Parietal lobe (tissue), 2 donors: ENCODE measurements at places on chromosomes 5 and 9. TPM values are rescaled to one million over a fixed set of nuclear protein-coding genes. Genes with fewer than 3 reads are reported as not detected.

Gene ANKDD1B
- 1.3 TPM for total RNA-seq

Gene TAS2R1
- total RNA-seq, result 0.31 TPM

Gene LHX3
- total RNA-seq, result not detected

Gene SLC25A2
- 0.63 TPM for total RNA-seq

Gene OTP
- total RNA-seq, result not detected

Gene WNK2
- total RNA-seq, result 86.1 TPM

Gene PLAC8L1
- not detected for total RNA-seq

Gene RABL6
- 54.5 TPM for total RNA-seq

Gene GKAP1
- 13.1 TPM for total RNA-seq

Gene MAMDC4
- total RNA-seq, result 11.3 TPM

Gene CYLC2
- not detected for total RNA-seq

Gene OR13J1
- total RNA-seq, result not detected

Gene ORM2
- total RNA-seq, result not detected

Gene BTNL8
- not detected for total RNA-seq

Gene BOD1
- 65.1 TPM for total RNA-seq

Gene NR5A1
- total RNA-seq, result not detected

Gene DROSHA
- 125 TPM for total RNA-seq

Gene GZMA
- not detected for total RNA-seq

Gene ARHGEF28
- 8.1 TPM for total RNA-seq

Gene DRD1
- total RNA-seq, result 3.4 TPM

Gene LPAR1
- total RNA-seq, result 20.7 TPM

Gene FGFR4
- 4.1 TPM for total RNA-seq

Gene MOCS2
- total RNA-seq, result 39.4 TPM

Gene CDC25C
- 2.2 TPM for total RNA-seq

Gene QRFP
- not detected for total RNA-seq

Gene AK3
- 36.0 TPM for total RNA-seq

Gene PCDHB5
- 16.3 TPM for total RNA-seq

Gene AGXT2
- not detected for total RNA-seq

Gene LECT2
- total RNA-seq, result not detected

Gene PPP2CA
- total RNA-seq, result 95.8 TPM

Gene CDC20B
- 0.31 TPM for total RNA-seq

Gene IL11RA
- total RNA-seq, result 11.6 TPM

Gene OLFML2A
- 1.6 TPM for total RNA-seq

Gene TCERG1
- total RNA-seq, result 197 TPM

Gene TRPM6
- total RNA-seq, result 2.5 TPM

Gene KCNV2
- not detected for total RNA-seq

Gene ANKRD20A1
- total RNA-seq, result 5.9 TPM

Gene CDH9
- total RNA-seq, result 14.7 TPM

Gene LMX1B
- total RNA-seq, result not detected

Gene NEURL1B
- total RNA-seq, result 26.6 TPM

Gene PTTG1
- total RNA-seq, result 19.4 TPM

Gene SPINK13
- total RNA-seq, result not detected

Gene GPX3
- total RNA-seq, result 17.5 TPM

Gene ARL14EPL
- total RNA-seq, result not detected

Gene BTNL9
- total RNA-seq, result 5.6 TPM
